Upper lobe of left lung (tissue), 6 donors: ENCODE measurements at places on chromosomes 7 and 10. TPM values are rescaled to one million over a fixed set of nuclear protein-coding genes. Genes with fewer than 3 reads are reported as not detected.

- H3K4me1 ChIP-seq = peaks cover 21% of the 10 kb centered on the region
- H3K36me3 ChIP-seq = no peaks in the 10 kb centered on the region
- DNase-seq = no peak
Observed at GRCh38 chr7:47951374-47951773, 3.1 kb upstream of the PKD1L1 start.

GRCh38 chr10:86461963-86462804 is 59.4 kb downstream of the WAPL start:
- H3K36me3 ChIP-seq = peaks cover 37% of the 10 kb centered on the region
- H3K4me1 ChIP-seq = no peaks in the 10 kb centered on the region
- no peak for DNase-seq
- no peak overlapping the region for H3K4me3 ChIP-seq

DNA sequence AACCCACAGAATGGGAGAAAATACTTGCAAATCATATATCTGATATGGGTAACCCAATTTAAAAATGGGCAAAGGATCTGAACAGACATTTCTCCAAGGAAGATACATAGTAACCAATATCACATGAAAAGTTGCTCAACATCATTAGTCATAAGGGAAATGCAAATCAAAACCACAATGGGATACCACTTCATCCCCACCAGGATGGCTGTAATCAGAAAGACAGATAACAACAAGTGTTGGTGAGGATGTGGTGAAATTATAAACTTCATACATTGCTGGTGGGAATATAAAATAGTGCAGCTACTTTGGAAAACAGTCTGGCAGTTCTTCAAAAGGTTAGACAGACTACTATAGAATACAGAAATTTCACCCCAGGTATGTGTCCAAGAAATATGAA is 19.3 kb downstream of the AOC1 start:
- H3K4me3 ChIP-seq = no peak overlapping the region
- H3K27me3 ChIP-seq = no peaks in the 10 kb centered on the region
- no peak overlapping the region for H3K27ac ChIP-seq
- H3K36me3 ChIP-seq = no peaks in the 10 kb centered on the region

- H3K36me3 ChIP-seq = no peaks in the 10 kb centered on the region
- DNase-seq = no peak
- H3K27me3 ChIP-seq = no peaks in the 10 kb centered on the region
- H3K4me1 ChIP-seq = no peaks in the 10 kb centered on the region
- H3K27ac ChIP-seq = no peak overlapping the region
Observed at GRCh38 chr10:33965795-33966581, 631.5 kb upstream of the NRP1 start.

GRCh38 chr10:8037199-8037801 is 17.2 kb upstream of the GATA3 start:
- peaks cover 89% of the 10 kb centered on the region for H3K27me3 ChIP-seq
- no peaks in the 10 kb centered on the region for H3K36me3 ChIP-seq
- DNase-seq = no peak
- H3K4me1 ChIP-seq = peaks cover 16% of the 10 kb centered on the region

DNA sequence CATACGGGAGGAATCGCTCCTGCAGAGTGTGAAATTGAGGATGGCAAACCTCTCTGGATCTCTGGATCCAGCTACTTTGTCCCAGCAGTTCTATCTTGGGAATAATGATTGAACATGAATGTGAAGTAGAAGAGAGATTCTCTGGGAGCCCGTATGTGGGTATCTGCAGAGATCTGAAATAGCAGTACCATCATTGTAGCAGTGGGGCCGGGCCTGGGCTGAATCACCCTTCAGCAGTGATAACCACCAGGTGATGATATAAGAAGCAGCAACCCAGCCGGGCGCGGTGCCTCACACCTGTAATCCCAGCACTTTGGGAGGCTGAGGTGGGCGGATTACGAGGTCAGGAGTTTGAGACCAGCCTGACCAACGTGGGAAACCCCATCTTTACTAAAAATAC is 51.9 kb downstream of the SKIDA1 start:
- H3K4me1 ChIP-seq = no peaks in the 10 kb centered on the region
- DNase-seq = no peak
- H3K4me3 ChIP-seq = no peak overlapping the region
- no peak overlapping the region for H3K27ac ChIP-seq
- no peaks in the 10 kb centered on the region for H3K27me3 ChIP-seq

GRCh38 chr7:5681979-5682546 is 99.4 kb downstream of the RNF216 start:
- H3K4me3 ChIP-seq = no peak overlapping the region
- no peak overlapping the region for H3K27ac ChIP-seq
- H3K36me3 ChIP-seq = peaks cover 23% of the 10 kb centered on the region
- DNase-seq = no peak

- no peaks in the 10 kb centered on the region for H3K36me3 ChIP-seq
- no peaks in the 10 kb centered on the region for H3K4me1 ChIP-seq
- no peak overlapping the region for H3K4me3 ChIP-seq
- no peaks in the 10 kb centered on the region for H3K27me3 ChIP-seq
Observed at GRCh38 chr10:131269776-131270460, 41.6 kb downstream of the TCERG1L start.

- H3K27me3 ChIP-seq = no peaks in the 10 kb centered on the region
- H3K36me3 ChIP-seq = no peaks in the 10 kb centered on the region
- H3K4me1 ChIP-seq = no peaks in the 10 kb centered on the region
- H3K4me3 ChIP-seq = no peak overlapping the region
- no peak overlapping the region for H3K27ac ChIP-seq
Observed at GRCh38 chr10:6756716-6757115, 176.6 kb upstream of the PRKCQ start.

The ACBD7 gene
- 0.77 TPM for total RNA-seq

GRCh38 chr7:50436133-50436806 is 13.9 kb downstream of the FIGNL1 start:
- no peak for DNase-seq
- no peak overlapping the region for H3K27ac ChIP-seq
- no peak overlapping the region for H3K4me3 ChIP-seq

- DNase-seq = no peak
Observed at GRCh38 chr7:125355899-125356298, 426.3 kb upstream of the POT1 start.

GRCh38 chr10:24962995-24963394 is 10.6 kb upstream of the PRTFDC1 start:
- no peaks in the 10 kb centered on the region for H3K36me3 ChIP-seq
- no peaks in the 10 kb centered on the region for H3K4me1 ChIP-seq
